HT-29 (cell line): ENCODE measurements at places on chromosomes 3 and 15. TPM values are rescaled to one million over a fixed set of nuclear protein-coding genes. Genes with fewer than 3 reads are reported as not detected.

NOX5 gene
- total RNA-seq: not detected in 2 replicates

TMEM87A gene
- total RNA-seq: 58.2 and 63.8 TPM in 2 replicates

CMTM7 gene
- 20.2 and 30.7 TPM in 2 replicates for total RNA-seq

ALPK3 gene
- total RNA-seq: 66.1 and 73.9 TPM in 2 replicates

PLSCR1 gene
- total RNA-seq: 83.2 and 83.9 TPM in 2 replicates

ZNF445 gene
- total RNA-seq: 2.1 and 2.7 TPM in 2 replicates

NT5DC2 gene
- 119 and 120 TPM in 2 replicates for total RNA-seq

ADGRG7 gene
- total RNA-seq: 0.08 and 0.13 TPM in 2 replicates

GUCA1C gene
- not detected in 2 replicates for total RNA-seq

ZBED2 gene
- 0.05 TPM in 1 of 2 replicates, not detected in the other for total RNA-seq

POC1A gene
- 25.2 and 27.4 TPM in 2 replicates for total RNA-seq

NCEH1 gene
- 11.5 and 11.9 TPM in 2 replicates for total RNA-seq

SNRPN gene
- not detected in 2 replicates for total RNA-seq

PAK6 gene
- 6.4 and 17.7 TPM in 2 replicates for total RNA-seq

THUMPD3 gene
- total RNA-seq: 12.2 and 21.1 TPM in 2 replicates

ROBO1 gene
- 0.05 and 0.25 TPM in 2 replicates for total RNA-seq

CNTN6 gene
- total RNA-seq: not detected in 2 replicates

GRAMD1C gene
- 0.10 and 0.42 TPM in 2 replicates for total RNA-seq

HHLA2 gene
- total RNA-seq: 2.2 and 4.2 TPM in 2 replicates

SLC15A2 gene
- 0.28 and 2.3 TPM in 2 replicates for total RNA-seq

TM4SF1 gene
- 348 and 369 TPM in 2 replicates for total RNA-seq

FGD5 gene
- not detected in 2 replicates for total RNA-seq

RPP14 gene
- total RNA-seq: 6.5 and 8.1 TPM in 2 replicates

ALDH1L1 gene
- 4.9 and 7.4 TPM in 2 replicates for total RNA-seq

VILL gene
- total RNA-seq: 2.2 and 2.4 TPM in 2 replicates

NR2E3 gene
- total RNA-seq: 0.13 and 0.46 TPM in 2 replicates

ITIH1 gene
- 0.08 TPM in 1 of 2 replicates, not detected in the other for total RNA-seq

KBTBD13 gene
- not detected in 2 replicates for total RNA-seq

PARP9 gene
- total RNA-seq: 14.6 and 19.9 TPM in 2 replicates

ROPN1 gene
- total RNA-seq: not detected in 2 replicates

C15orf39 gene
- 59.0 and 76.6 TPM in 2 replicates for total RNA-seq

CALML4 gene
- total RNA-seq: 118 and 129 TPM in 2 replicates

RAB6B gene
- not detected in 2 replicates for total RNA-seq
